ENCODE measurements at places on chromosomes 7 and 10.

DNA sequence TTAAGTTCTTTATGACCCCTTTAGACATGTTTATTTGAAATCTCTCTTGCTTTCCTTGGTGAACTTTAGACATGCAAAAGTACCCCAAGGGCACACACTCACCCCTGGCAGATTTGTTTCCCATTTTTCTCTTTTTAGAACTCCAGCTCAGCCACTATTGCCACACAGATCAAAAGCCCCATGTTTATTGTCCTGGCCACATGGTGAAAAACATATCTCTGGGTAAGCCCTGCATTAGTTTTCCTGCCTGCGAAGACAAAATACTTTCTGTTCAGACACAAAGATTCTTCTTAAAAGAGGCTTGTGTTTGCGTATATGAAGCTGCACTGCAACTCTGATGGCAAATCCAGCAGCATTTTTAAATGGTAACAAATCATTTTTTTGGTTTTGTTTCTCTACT lies 200.0 kb downstream of the POLR1F start:
- DNase-seq: no peak

DNA sequence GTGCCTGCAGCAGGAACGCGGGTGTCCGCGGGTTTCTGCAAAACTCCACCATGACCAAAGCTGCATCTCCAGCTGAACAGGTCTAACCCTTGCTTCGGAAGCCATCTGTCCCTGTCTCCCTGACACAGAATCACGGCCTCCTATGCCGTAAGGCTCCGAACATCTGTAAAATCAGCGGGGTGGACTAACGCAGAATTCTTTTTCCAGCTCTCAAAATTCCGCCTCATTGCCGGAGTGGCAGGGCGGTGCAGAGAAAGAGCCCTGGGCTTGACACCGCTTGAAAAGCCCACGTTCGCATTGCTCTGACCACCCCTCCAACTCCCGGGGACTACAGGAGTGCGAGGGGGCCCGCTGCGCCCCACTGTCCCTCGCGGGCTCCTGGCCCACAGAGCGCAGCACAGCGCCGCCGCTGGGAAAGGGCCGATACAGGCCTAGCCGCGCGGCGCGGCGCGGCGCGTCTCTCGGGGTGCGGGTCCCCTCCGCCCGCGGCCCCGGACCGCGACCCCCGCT lies 409 bp downstream of the DNMBP start:
- DNase-seq: no peak

GRCh38 chr7:75966190-75966961 lies 28.0 kb downstream of the TMEM120A start:
- DNase-seq: no peak

- no peak for DNase-seq
Observed at GRCh38 chr7:77188731-77189437, 10.7 kb downstream of the FGL2 start.

DNA sequence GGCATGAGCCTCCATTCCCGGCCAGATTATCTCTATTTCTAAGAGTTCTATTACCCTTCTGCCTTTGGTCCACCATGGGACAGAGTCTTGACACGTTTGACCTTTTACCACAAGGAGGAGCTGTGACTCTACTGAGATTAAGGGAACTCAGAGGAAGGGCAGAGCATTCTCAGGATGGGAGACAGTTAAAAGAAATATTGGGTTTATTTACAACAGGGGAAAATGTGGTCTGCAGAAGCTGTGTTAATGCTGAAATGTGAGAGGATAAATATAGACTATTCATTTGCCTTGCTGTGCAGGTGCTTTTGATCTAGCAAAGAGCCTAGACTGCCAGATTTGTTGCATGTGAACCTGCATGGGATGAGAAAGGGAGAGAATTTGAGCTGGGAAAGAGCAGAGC lies 45.8 kb upstream of the PRSS58 start:
- no peak for DNase-seq

DNA sequence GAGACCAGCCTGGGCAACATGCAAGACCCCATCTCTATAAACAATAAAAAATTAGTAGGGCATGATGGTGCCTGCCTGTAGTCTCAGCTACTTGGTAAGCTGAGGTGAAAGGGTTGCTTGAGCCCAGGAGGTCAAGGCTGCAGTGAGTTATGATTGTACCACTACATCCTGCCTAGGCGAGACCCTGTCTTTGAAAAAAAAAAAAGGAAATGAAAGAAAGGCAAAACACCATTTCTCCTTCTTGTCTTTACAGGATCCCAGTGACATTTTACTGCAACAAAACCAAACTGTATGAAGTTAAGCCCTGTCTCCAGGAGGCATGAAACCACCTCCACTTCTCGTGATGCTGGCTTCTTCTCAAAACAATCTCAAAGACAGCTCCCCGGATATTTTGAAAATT lies 29.9 kb upstream of the PBLD start:
- no peak for DNase-seq

DNA sequence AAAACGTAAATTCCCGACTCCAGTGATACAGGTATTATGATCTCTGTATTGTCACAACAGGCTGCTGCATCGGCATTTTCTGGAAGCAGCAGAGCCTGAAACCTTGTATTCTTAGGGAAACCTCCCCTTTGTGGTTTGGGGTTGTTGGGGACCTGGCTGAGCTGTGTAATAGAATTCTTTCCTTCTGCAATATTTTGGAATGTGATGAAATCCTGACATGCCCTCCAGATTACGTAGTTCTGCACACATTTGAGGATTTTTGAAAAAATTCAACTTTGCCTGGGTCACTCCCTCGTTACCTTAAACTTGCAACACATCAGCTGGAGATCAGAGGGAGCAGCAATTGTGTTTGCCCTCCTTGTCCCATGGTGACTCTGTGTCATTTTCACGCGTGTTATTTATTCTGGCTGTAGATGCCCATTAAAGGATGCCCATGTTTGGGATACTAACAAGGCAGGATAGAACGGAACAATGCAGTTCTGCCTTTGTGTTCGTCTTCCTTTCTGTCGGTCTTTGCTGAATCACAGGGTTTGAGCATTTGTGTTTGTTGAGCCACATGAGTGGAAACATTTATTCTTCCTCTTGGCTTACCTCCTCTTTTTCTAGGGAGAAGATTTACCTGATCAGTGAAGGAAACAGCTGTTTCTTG lies 181.7 kb downstream of the TCF7L2 start:
- no peak for DNase-seq

GRCh38 chr10:87864496-87865059 lies 1.2 kb downstream of the PTEN start:
- no peak for DNase-seq

All from CD8-positive, alpha-beta T cell (primary cell).